ENCODE measurements at places on chromosomes 13 and 19.
A peak's percentile ranks its signal among the peaks of the same experiment; 100 is the strongest.

DNA sequence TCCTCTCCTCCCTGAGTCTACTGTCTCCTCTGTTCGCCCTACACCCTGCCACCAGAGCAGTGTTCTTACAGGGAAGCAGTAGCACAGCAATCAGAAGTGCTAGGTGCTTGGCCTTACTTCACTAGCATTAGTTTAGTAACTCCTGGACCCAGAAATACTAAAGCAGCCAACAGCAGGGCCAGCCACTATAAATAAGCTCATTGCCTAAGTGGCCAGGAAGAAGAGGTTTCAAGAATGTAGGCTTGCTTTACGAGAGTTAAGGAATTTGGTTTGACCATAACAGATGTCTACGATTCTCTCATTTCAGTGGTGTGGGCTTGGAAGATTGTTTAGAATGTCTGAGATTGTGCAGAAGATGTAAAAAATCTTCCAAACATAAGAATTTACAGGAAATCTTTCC is 103.3 kb downstream of the ZAR1L start:
- DNase-seq, result peak; percentile 97

DNA sequence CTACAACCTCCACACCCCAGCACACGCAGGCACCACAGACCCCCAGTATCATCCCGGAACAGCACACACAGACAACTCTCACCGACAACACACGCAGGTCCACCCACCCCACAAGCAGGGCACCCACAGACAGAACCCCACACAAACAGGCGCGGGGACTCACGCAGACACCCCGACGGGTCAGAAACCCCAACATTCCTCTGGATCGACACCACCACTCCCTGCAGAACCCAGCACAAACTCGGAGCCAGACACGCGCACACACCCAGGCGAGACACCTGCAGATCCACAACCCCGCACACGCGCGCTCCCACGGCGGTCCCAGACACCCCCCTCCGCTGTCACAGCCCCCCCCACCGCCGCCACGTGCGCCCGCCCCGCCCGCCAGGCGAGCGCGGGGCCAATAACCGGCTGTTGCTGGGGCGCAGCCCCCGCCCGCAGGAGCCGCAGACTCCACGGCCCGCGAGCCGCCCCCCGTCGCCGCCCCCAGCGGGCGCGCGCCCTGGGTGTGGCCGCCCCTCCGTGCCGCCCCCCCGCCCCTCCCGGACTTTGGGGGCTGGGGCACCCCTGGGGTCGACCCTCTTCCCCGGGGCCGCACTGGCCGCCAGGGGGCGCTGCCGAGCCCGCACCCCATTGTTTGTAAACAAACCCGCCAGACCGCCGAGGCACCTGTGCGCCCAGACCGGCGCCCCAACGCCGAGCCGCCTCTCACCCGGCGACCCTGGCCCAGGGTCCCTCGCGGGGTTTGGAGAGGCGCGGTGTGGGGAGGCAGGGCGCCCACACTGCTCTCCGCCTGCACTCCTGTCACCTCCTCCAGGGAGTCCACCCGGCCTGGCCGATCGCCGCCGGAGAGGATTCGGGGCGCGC is 712 bp downstream of the BBC3 start:
- no peak for DNase-seq

DNA sequence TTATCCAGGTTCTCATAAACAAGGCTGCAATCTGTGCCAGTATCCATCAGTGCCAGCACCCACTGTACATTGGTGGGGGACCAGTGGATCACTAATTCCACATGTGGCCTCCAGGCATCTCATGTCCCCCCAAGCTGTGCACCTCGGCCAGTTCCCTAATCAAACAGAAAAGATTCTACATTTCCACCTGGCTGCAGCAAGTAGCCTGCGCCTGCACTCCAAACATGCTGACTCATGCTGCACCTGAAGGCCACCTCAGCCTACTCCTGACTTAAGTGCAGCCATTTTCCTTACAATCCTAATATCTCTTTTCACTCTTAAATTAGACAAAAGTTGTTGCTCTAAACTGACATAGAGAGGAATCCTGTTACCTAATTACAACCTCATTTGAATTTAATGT is 729.4 kb upstream of the MIR17HG start:
- no peak for DNase-seq

GRCh38 chr19:53882391-53883050 is 524 bp downstream of the PRKCG start:
- no peak for DNase-seq

- DNase-seq, result peak; percentile 17
Observed at GRCh38 chr13:107866032-107866940, 349.1 kb downstream of the LIG4 start.

DNA sequence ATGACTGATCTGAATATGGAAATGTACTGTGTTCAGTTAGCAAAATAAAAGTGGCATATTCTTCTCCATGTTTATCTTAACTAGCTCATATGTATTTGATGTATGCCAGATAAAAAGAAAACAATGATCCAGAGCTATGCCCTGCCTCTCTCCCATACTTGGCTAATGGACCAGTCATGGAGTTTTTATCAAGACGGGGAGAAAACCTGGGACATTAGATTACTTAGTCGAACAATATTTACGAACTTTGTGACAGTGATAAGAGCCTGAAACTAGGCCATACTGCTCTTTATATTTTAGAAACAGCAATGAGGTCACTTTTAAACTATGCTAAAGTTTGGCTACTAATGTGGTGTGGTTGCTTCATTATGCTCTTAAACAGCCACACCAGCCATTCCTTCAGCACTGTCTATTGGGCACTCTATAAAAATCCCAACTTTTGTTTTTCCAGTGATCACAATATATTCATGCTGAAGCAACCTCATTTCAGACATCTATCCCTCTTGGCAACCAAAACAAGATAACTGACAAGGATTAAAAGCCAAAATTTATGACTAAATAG is 265.0 kb downstream of the FGF14 start:
- no peak for DNase-seq

GRCh38 chr13:30033681-30034457 is 183.5 kb upstream of the UBL3 start:
- DNase-seq, result peak; percentile 95

DNA sequence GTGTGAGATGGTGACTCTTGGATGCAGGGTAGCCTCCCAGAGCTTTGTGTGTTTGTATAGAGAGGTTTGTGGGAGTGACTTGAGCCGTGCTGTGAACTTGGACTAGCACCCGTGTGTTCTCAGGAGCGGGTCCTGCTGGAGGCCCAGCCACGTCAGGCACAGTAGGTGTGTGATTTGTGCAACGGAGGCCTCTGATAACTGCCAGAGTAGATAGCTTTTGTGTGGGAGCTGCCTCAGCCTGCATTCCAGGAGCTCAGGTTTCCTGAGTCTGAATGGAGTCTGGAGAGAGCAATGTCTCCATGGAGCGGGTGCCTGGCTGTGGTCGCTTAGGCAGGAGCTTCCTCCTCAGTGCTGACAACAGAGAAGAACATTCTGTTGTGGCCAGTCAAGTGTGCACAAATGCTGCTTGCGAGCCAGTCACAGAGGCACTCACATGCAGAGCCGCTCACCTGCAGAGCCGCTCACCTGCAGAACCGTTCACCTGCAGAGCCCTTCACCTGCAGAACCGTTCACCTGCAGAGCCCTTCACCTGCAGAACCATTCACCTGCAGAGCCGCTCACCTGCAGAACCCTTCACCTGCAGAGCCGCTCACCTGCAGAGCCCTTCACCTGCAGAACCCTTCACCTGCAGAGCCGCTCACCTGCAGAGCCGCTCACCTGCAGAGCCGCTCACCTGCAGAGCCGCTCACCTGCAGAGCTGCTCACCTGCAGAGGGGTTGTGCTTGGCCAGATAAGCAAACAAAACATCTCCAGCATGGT is 32.6 kb downstream of the TFDP1 start:
- peak; percentile 11 for DNase-seq

GRCh38 chr13:20395061-20395916 is 130.4 kb downstream of the CRYL1 start:
- DNase-seq, result no peak

GRCh38 chr19:943551-944170 is 17.8 kb downstream of the ARID3A start:
- no peak for DNase-seq

DNA sequence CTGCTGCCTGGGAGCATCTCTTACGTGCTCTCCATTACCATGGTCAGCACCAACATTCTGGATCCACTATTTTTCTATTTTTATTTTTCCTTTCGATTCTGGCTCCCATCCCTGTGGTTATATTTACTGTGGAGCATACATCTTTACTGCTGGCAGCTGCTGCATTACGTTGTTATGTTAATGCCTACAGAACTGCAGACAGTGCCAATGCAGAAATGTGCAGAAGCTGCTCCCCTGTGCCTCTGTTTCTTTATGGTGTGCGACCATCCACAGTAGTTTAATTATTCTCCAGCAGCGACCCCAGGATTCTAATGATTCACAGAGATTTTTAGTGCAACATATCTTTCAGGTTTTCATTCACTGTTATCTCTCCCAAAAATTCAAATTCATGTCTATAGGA is 911.7 kb upstream of the SLITRK6 start:
- DNase-seq, result no peak

DNA sequence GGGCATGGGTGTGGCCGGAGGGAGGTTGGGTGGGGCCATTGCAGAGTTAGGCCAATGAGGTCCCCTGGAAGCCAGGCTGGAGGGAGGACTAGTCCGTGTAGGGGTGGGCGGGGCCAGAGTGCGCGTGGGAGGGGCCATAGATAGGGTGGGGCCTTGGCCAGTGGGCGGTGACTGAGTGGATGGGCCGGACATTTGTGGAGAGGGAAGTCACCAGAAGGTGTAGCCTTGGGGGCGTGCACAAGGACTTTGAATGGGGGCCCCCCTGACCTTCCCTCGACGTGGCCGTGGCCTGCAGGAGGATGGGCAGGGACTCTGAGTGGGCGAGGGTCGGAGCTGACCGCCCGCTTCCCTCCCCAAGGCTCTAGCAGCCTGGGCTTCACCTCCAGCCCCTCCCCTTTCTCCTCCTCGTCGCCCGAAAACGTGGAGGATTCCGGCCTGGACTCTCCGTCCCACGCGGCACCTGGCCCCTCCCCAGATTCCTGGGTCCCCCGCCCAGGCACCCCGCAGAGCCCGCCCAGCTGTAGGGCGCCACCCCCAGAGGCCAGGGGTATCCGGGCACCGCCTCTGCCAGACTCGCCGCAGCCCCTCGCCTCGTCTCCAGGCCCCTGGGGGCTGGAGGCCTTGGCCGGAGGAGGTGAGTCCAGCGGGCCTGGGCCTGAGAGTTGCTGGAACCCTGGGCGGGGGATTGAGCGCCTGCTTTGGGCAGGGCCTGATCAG is 16.5 kb upstream of the B3GNT3 start:
- DNase-seq, result peak; percentile 26

- DNase-seq, result peak; percentile 94
Observed at GRCh38 chr19:36489920-36490415, 607 bp upstream of the ZNF566 start.

GRCh38 chr19:10642473-10643171 is 11.5 kb upstream of the ILF3 start:
- DNase-seq, result no peak

DNA sequence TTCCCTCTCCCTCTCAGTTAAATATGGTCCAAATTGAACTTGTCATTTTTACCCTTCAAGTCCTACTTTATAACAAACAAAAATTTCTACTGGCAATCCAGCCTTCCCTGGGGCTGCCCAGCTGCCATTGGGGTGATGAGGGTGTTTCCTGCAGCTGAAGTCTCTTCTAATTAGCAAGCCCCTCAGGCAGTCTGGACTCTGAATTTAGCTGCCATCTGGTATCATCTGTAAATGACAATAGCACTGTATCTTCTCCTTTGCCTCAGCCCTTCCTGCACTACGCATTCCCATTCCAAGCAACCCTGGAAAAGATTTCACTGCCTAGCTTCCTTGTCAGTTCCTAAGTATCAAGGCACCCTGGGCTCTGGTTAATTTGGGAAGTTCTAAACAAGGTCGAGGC is 331.1 kb upstream of the KLF12 start:
- no peak for DNase-seq

DNA sequence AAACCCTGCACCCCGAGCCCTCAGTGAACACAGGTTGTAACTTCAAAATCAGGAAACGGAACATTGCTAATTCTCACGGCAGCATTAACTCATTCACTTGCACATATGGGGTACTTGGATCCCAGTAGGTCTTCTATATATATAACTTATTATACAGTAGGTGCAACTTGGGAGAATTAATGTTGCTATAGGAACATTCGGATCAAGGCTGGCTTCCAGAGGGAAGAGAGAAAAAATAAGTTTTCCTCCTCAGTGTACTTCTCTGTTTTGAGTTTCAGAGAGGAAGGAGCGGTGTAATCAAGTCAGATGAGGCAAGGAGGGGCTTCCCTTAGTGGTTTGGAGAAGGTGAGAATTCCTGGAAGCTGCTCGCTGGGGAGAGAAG is 90.9 kb upstream of the ZNF507 start:
- no peak for DNase-seq

DNA sequence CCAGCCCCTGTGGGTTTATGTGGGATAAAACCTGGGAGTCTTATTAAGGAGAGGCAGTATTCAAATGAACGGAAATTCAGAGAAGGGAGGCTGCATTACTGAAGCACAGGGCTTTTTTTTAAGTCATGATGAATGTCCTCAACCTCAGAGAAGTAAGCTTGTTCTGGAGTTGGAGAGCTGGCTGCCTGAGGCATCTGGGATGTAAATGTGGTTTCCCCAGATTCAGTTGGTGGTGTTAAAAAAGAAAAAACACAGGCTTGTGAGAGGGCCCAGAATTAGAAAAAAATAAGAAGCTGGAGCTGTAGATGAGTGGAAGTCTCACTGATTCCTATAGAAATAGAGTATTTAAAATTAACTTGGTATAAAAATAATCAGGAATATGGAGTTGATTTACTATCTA is 64.0 kb upstream of the GPR12 start:
- DNase-seq, result no peak

DNA sequence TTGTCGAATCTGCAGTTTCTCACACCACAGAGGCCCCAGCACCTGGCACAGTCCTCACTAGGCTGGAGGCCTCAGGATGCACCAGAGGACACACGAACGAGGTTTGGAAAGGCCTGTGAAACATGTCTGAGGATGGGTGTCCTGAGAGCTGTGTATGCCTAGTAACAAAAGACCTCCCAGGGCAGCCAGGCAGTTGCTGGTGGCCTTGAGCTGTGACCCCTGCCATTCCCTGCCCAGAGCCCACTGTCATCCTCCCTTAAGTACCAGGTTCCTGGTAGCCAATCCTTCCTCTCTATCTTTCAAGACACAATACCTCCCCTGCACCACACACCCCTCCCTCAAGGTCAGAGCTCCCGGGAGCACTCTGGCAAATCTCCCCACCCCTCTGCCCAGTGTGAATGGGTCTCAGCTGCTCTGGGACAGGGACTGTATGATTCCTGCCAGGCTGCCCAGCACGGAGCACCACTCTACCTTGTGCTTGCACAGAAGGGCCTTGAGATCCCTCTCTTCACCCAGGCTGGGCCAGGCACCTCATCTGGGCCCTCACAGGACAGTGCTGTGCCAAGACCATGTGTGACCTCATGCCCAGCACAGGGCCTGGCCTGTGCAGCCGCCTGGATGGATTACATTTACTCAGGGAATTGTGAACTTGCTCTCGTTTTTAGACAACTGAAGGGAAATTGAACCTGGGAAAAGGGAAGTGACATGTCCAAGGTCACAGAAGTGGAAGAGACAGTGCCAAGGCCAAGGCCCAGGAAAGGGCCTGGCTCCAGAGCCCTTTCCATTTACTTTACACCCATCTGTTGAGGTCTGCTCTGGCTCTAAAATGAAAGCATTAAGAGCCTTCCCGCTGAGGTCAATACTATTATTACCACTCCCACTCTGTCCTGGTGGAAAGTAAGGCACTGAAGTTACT is 2.2 kb downstream of the ZNF787 start:
- no peak for DNase-seq

- DNase-seq, result no peak
Observed at GRCh38 chr13:80778297-80778696, 437.4 kb upstream of the SPRY2 start.

Data from fibroblast of upper back skin (primary cell).